ENCODE measurements at places on chromosomes 13 and 19. TPM values are rescaled to one million over a fixed set of nuclear protein-coding genes. Genes with fewer than 3 reads are reported as not detected.

GRCh38 chr19:372306-372890, 27.8 kb upstream of the MIER2 start:
- H3K4me1 ChIP-seq: no peaks in the 10 kb centered on the region
- peak; percentile 45 for DNase-seq
- H3K36me3 ChIP-seq: no peaks in the 10 kb centered on the region
- H3K4me3 ChIP-seq: no peak overlapping the region
- H3K27me3 ChIP-seq: peaks cover 4% of the 10 kb centered on the region

DNA sequence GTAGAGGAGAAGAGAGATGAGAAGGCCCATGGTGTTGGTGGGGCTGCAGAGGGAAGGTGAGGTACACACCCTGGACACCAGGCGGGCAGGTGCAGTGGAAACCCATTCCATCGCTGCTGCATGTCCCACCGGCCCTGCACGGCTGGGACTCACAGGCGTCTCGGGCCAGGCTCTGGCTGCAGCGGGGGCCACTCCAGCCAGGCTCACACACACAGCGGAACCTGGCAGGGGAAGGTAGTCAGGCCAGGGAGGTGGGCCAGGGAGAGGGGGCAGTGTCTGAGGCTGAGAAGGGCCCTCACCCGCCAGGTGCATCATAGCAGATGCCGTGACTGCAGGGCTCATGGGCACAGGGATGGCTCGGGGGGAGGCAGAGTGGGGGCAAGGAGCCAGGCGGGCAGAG, 15.6 kb downstream of the NOTCH3 start:
- no peak for DNase-seq
- peaks cover 52% of the 10 kb centered on the region for H3K36me3 ChIP-seq
- H3K4me3 ChIP-seq: no peak overlapping the region
- H3K27me3 ChIP-seq: no peaks in the 10 kb centered on the region
- H3K4me1 ChIP-seq: no peaks in the 10 kb centered on the region

DNA sequence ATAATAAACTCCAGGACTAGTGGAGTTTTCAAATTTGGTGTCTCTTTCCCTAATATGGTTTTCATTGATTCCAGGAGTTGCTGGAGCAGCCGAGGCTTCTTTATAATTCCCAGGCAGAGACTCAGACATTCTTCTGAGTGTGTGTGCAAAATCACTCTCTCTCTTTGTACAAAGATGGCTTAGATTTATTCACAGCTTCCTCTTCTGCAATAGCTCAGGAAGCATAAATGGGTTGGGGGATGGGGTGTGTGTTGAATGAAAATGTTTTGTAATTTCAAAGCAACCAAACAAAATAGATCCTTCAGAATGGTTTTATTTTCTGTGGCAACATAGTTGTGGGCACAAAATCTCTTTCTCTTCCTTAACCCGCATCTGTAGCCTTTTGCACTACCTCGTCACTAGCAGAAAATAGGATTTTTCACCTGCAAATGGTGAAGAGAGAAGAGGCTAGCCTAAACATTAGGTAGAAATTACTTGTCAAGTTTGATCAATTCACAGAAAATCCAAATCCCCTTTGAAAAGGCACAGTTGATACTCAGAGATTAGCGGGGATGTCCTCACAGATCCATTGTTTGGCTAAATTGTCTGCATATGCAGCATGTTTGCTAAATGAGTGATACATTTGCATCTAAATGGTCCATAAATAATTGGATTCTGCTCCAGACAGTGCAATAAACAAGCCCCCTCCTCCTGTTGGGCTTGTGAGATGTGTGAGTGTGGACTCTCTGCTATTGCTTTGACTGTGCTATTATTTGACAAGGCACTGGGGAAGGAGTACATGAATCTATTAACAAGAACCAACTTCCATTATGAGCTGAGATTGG, 66.7 kb downstream of the CBY2 start:
- no peak overlapping the region for H3K27ac ChIP-seq
- no peaks in the 10 kb centered on the region for H3K36me3 ChIP-seq
- H3K4me1 ChIP-seq: no peaks in the 10 kb centered on the region
- no peak overlapping the region for H3K4me3 ChIP-seq

DNA sequence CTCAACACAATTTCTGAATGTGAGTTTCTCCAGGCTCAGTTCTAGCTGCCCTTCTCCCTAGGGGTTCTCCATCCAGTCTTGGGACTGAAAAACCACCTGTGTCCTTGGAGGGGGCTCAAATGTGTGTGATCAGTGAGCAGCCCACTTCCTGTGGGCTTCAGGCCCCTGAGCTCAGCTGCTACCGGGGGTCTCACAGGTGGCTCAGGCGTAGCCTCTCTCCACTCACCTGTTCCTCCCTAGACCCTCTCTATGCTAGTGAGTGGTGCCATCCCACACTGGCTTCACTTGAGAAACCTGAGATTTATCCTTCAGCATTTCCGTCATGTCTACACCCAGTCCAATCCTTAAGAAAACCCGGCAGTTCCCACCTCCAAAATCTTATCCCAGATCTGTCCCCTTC, 39.8 kb upstream of the GPI start:
- no peaks in the 10 kb centered on the region for H3K27me3 ChIP-seq
- DNase-seq: no peak
- H3K36me3 ChIP-seq: peaks cover 6% of the 10 kb centered on the region
- H3K27ac ChIP-seq: no peak overlapping the region
- no peak overlapping the region for H3K4me3 ChIP-seq
- H3K4me1 ChIP-seq: no peaks in the 10 kb centered on the region

DNA sequence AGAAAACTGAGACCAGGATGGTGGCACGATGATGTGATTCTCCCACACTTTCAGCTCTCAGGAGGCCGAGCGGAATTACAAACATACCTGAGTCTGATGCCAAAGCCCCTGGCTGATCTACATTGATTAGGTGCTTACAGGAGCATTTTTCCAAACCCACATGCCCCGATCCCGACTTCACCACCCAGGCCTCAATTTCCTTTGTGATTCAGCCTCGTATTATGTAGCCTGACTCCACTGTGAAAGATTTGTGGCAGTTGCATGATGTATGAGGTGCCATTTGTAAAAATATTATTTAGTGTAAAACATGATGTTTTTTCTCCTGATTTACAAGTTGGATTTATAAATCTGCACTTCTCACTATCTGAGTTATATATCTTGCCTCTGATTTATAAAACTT, 118.0 kb downstream of the TSHZ3 start:
- DNase-seq: no peak
- peaks cover 14% of the 10 kb centered on the region for H3K4me1 ChIP-seq
- no peaks in the 10 kb centered on the region for H3K27me3 ChIP-seq

The SIGLEC8 gene
- total RNA-seq: not detected

DNA sequence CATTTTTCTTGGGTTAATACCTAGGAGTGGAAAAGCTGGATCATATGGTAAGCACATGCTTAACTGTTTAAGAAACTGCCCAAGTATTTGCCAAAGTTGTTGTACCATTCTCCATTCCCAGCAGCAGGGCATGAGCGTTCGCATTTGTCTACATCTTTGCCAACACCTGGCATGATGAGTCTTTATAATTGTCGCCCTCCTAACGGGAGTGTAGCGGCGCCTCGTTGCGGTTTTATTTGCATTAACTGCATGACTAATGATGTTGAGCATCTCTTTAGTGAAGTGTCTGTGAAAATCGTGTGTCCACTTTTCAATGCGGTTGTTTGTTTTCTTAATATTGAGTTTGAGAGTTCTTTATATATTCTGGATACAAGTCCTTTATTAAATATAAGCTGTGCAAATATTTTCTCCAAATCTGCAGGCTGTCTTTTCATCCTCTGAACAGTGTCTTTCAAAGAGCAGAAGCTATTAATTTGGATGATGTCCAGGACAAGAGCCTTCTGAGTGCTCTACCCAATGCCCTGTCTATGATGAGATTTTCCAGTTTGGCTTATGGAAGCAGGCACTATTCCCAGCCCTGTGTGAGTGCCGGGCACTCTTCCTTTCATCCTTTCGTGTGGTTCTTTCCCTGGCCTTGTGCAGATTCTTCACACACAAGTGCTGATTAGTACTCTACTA, 202.0 kb downstream of the FOXO1 start:
- no peak overlapping the region for H3K27ac ChIP-seq
- H3K4me3 ChIP-seq: no peak overlapping the region
- peaks cover 20% of the 10 kb centered on the region for H3K4me1 ChIP-seq

GRCh38 chr19:18865973-18866799, 29.8 kb downstream of the CERS1 start:
- DNase-seq: peak; percentile 35
- H3K4me1 ChIP-seq: no peaks in the 10 kb centered on the region
- H3K27ac ChIP-seq: no peak overlapping the region
- peaks cover 67% of the 10 kb centered on the region for H3K36me3 ChIP-seq
- no peak overlapping the region for H3K4me3 ChIP-seq

DNA sequence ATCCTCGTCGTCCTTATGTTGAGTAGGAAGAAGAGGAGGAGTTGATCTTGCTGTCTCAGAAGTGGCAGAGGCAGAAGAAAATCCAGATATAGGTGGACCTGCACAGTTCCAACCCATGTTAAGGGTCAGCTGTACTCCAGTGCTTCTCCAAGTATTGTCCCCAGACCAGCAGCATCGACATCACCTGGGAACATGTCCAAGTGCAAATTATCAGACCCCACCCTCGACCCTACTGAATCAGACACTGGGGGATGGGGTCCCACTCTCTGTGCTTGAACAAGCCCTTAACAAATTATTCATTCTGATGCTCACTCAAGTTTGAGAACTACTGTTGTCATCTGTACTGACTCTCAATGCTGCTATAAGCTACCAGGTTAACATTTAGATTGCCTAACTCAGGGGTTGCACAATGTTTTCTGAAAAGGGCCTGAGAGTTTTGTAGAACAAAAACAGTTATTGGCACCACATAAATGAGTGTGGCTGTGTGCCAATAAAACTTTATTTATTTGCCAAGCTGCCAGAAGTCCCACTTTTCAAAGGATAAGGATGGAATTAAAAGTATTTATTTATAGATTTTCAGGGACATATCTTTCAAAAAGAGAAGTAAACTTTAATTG, 226.7 kb upstream of the IPO5 start:
- no peaks in the 10 kb centered on the region for H3K36me3 ChIP-seq
- no peak overlapping the region for H3K27ac ChIP-seq
- no peak overlapping the region for H3K4me3 ChIP-seq

DNA sequence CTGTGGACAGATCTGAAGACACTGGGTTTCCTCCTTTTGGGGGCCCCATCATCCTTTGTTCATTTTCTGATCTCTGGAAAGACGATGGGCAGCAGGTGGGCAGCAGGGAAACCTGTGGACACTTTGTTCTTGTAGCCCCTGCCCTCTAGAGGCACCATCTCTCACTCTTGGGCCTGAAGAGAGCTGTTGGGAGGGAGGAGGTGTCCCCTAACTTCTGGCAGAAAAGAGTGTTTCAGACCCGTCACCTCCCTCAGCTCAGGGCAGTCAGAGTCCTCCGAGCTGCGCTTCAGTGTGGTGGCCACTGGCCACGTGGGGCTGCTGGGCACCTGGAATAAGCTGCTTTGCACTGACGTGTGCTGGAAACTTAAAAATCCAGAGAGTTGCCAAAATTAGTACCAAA, 26.9 kb upstream of the RNF17 start:
- no peak overlapping the region for H3K27ac ChIP-seq
- no peak for DNase-seq
- no peaks in the 10 kb centered on the region for H3K27me3 ChIP-seq
- no peak overlapping the region for H3K4me3 ChIP-seq
- H3K4me1 ChIP-seq: 0 out of 2 replicates have a peak, but pooled peaks cover 4% of the 10 kb centered on the region

The CACNA1A gene
- total RNA-seq: not detected

DNA sequence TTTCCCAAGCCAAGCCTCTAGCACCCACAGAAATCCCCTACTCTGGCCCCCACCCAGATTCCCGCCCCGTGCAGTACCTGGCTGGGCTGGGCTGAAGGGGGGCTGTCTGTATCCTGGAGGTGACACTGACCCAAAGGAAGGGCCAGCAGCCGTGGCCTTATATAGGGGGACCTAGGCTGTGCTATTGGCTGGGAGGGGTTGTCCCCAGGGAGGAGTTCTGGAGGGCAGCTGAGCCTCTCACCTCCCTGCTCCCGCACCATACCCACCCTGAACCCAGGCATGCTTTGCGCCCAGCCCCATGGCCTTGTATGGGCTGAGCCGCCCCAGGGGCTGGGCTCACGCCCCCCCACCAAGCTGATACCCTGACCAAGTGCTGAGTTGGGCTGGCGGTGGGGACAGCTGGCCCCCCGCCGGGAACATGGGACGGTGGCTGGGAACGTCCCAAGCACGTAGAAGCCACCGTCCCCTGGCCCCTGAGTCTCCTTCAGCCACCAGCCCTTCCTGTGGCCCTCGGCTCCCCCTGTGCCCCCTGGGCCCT, at the start of gene CKM:
CKM (minus strand) TSS at position 132 of the 538 bp plus-strand sequence. CDS start 3,162 bp downstream, outside the sequence.
- DNase-seq: no peak
- no peaks in the 10 kb centered on the region for H3K36me3 ChIP-seq

The PSPN gene
- total RNA-seq: 1.2 TPM

DNA sequence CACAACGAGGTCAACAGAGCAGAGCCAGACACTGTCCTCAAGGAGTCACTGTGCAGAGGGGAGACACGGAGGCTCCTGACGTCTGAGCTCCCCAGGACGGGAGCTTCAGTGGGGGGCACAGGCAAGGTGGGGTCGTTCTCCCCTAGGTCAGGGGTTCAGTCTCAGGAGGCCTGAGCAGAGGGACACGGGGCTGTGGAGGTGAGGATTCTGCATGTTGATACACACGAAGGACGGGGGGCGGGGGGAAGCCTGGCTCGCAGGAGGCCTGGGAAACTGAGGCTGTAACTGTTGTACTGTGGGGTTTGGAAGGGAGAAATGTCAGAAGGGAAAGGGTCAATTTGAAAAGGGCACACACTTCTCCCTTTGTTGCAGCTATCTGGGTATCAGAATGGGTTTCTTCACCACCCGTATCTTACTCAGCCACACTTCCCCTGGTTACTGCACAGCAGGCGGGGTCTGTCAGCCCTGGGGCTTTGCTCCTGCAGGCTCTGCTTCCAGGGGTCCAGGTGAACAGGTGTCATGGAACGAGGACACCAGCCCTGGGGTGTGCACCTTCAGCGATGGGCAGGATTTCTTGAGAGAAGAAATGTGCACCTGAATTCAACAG, 748 bp upstream of the SIGLEC8 start:
- no peaks in the 10 kb centered on the region for H3K36me3 ChIP-seq
- H3K4me1 ChIP-seq: no peaks in the 10 kb centered on the region
- H3K27ac ChIP-seq: no peak overlapping the region
- H3K27me3 ChIP-seq: no peaks in the 10 kb centered on the region

DNA sequence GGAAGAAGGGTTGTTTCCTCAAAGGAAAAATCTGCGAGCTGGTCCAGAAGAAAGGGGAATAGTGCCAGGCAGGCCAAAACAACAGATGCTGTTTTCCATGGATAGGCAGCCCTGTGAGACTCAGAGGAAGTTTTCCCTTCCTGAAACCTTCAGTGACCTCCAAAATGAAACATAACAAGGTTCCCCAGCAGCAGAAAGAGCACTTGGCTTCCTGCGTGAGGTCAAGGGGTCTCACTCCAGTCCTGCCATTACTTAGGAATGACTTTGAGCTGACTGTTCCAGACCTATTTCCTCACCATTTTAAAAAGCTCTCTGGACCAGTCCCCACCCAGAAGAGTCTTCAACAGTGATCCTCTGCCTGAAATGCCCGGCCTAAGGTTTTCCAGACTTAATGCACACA, 104.6 kb upstream of the IPO5 start:
- DNase-seq: no peak
- H3K27ac ChIP-seq: no peak overlapping the region
- no peak overlapping the region for H3K4me3 ChIP-seq
- no peaks in the 10 kb centered on the region for H3K36me3 ChIP-seq

Data from SJCRH30 (cell line).